ENCODE measurements at places on chromosomes 6 and 20. TPM values are rescaled to one million over a fixed set of nuclear protein-coding genes. Genes with fewer than 3 reads are reported as not detected.

DNA sequence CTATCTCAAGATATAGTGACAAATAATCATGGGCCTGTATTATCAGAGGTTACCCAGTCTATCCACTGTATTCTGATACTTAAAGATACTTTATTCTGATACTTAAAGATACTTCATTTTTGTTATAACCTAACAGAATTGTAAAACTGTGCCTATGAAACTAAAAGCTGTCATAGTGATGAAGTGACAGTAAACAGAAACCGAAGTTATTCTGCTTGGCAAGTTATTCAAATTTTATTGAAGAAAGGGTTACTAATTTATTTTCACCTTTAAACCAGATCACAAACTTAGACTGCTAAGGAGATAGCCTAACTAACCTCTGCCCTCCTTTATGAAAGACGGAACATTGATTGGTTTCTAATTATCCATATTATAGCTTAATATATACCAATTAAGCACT, 604.6 kb upstream of the IMPG1 start:
- H3K4me3 ChIP-seq: no peak overlapping the region
- no peak overlapping the region for H3K27ac ChIP-seq
- no peaks in the 10 kb centered on the region for H3K4me1 ChIP-seq
- DNase-seq: no peak
- no peaks in the 10 kb centered on the region for H3K36me3 ChIP-seq
- H3K27me3 ChIP-seq: no peaks in the 10 kb centered on the region

GRCh38 chr6:1641343-1641885, 31.7 kb downstream of the FOXC1 start:
- no peaks in the 10 kb centered on the region for H3K36me3 ChIP-seq
- no peaks in the 10 kb centered on the region for H3K27me3 ChIP-seq
- H3K27ac ChIP-seq: no peak overlapping the region
- H3K4me1 ChIP-seq: peaks cover 3% of the 10 kb centered on the region

- DNase-seq: no peak
- no peaks in the 10 kb centered on the region for H3K36me3 ChIP-seq
- H3K27ac ChIP-seq: no peak overlapping the region
- no peak overlapping the region for H3K4me3 ChIP-seq
These were observed 100.8 kb upstream of the MRPS10 start for GRCh38 chr6:42318480-42318879.

DNA sequence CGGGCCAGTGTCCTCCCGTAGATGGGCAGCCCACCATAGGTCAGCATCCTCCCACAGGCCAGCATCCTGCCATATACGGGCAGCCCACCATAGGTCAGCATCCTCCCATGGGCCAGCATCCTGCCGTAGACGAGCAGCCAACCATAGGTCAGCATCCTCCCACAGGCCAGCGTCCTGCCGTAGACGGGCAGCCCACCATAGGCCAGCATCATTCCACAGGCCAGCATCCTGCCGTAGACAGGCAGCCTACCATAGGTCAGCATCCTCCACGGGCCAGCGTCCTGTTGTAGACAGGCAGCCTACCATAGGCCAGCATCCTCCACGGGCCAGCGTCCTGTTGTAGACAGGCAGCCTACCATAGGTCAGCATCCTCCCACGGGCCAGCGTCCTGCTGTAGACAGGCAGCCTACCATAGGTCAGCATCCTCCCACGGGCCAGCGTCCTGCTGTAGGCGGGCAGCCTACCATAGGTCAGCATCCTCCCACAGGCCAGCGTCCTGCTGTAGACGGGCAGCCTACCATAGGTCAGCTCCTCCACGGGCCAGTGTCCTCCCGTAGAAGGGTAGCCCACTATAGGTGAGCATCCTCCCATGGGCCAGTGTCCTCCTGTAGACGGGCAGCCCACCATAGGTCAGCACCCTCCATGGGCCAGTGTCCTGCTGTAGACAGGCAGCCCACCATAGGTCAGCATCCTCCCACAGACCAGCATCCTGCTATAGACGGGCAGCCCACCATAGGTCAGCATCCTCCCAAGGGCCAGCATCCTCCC, 62.9 kb downstream of the BFSP1 start:
- H3K27ac ChIP-seq: no peak overlapping the region
- no peak overlapping the region for H3K4me3 ChIP-seq
- no peaks in the 10 kb centered on the region for H3K36me3 ChIP-seq
- DNase-seq: no peak

FRS3 gene
- total RNA-seq: 14.6 TPM

MLN gene
- total RNA-seq: not detected

OPN5 gene
- total RNA-seq: not detected

GRCh38 chr6:22838345-22838744, 269.0 kb downstream of the HDGFL1 start:
- H3K36me3 ChIP-seq: no peaks in the 10 kb centered on the region
- H3K4me3 ChIP-seq: no peak overlapping the region
- no peaks in the 10 kb centered on the region for H3K27me3 ChIP-seq
- DNase-seq: no peak
- H3K27ac ChIP-seq: no peak overlapping the region
- H3K4me1 ChIP-seq: no peaks in the 10 kb centered on the region

DNA sequence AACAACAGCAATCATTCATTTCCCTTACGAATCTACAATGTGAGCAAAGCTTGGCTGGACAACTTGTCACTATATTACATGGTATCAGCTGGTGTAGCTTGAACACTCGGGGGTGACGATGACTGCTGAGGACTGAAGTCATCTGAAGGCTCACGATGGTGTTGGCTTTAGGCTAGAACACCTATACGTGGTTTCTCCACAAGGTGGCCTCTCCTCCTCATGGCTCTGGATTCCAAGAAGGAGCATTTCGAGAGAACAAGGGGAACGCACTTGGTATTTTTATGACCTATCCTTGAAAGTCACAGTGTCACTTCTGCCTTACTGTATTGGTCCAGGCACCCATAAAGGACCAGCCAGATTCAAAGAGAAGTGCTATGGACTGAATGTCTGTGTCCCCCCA, 37.5 kb upstream of the ADGRF1 start:
- DNase-seq: peak; percentile 75
- no peaks in the 10 kb centered on the region for H3K27me3 ChIP-seq
- no peak overlapping the region for H3K27ac ChIP-seq
- no peak overlapping the region for H3K4me3 ChIP-seq
- H3K4me1 ChIP-seq: no peaks in the 10 kb centered on the region

DNA sequence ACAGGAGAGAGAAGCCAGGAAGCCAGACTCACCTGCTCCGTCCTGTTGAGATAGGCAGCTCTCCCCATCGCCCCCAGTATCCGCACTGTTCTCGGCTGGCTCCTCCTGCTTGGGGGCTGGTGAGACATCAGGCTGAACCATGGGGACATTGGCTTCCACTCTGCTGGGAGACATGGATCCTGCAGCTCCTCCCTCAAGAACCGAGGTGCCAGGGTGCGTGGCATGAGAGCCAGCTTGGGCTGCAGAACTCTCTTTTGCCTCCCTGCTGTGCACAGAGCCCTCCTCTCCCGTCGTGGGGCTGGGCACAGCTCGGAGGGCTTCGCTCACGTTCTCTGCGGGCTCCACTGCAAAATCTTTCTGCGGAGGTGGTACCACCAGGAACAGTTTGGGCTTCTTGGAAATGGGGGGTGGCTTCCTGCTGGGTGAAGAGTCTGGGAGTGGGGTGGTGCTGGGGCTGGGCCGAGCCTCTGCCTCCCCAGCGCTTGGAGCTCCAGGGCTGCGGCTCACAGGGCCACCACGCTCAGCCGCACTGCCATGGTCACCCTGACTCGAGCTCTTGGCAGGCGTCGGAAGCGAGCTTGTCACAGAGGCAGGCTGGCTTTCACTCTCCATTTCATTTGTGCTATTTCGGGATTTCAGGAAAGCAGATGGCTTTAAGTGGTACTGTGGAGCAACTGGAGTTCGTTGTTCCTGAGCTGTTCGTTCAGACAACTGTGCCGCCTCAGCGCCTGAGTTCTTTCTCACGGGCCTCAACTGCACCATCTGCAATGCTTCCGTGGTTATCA, 26.5 kb downstream of the HEBP2 start:
- H3K4me3 ChIP-seq: no peak overlapping the region
- no peaks in the 10 kb centered on the region for H3K4me1 ChIP-seq
- no peak for DNase-seq
- H3K27me3 ChIP-seq: no peaks in the 10 kb centered on the region
- peaks cover 10% of the 10 kb centered on the region for H3K36me3 ChIP-seq

LY6G6C gene
- 0.29 TPM for total RNA-seq

DNA sequence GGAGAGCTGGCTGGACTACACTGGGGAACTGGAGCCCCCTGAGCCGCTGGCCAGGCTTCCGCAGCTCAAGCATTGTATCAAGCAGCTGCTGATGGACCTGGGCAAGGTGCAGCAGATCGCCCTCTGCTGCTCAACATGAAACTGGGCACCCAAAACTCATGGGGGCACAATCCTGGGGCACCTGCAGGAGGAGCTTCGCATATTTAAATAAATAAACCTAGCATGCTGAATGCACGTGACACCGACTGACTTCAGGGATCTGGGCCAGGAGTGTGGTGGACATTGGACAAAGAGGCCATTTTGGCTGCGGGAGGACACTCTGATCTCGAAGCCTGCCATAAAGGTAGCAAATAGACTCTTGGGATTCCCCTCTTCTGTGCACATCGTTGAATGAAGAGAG, 6.8 kb downstream of the SCAND1 start:
- H3K27me3 ChIP-seq: no peaks in the 10 kb centered on the region
- peak; percentile 81 for DNase-seq
- peaks cover 45% of the 10 kb centered on the region for H3K36me3 ChIP-seq
- H3K27ac ChIP-seq: no peak overlapping the region
- no peak overlapping the region for H3K4me3 ChIP-seq

GRCh38 chr6:23650676-23651075, 475.3 kb upstream of the NRSN1 start:
- no peak overlapping the region for H3K4me3 ChIP-seq
- no peaks in the 10 kb centered on the region for H3K36me3 ChIP-seq
- H3K27ac ChIP-seq: peak overlapping the region; percentile 12
- H3K27me3 ChIP-seq: no peaks in the 10 kb centered on the region

DNA sequence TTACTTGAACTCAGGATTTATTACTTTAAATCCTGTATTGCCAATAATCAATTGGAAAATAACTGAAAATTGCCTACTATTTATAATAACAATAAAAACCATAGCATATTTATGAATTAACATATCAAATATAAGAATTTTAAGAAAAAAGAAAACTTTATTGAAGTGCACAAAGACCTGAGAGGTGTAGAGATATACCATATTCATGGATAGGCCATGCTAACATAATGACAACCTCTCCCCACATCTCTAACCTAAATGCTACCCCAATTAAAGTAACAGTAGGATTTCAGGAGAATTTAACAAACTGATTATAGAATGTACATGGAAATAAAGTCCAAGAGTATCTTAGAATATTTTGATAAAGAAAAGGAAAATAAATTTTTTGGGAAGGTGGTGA, 5.1 kb upstream of the HLA-DMB start:
- no peaks in the 10 kb centered on the region for H3K27me3 ChIP-seq
- DNase-seq: no peak
- no peaks in the 10 kb centered on the region for H3K4me1 ChIP-seq
- H3K4me3 ChIP-seq: no peak overlapping the region
- no peak overlapping the region for H3K27ac ChIP-seq

SSTR4 gene
- not detected for total RNA-seq

- no peak overlapping the region for H3K27ac ChIP-seq
- H3K36me3 ChIP-seq: no peaks in the 10 kb centered on the region
- DNase-seq: peak; percentile 67
- peaks cover 16% of the 10 kb centered on the region for H3K4me1 ChIP-seq
- no peak overlapping the region for H3K4me3 ChIP-seq
These were observed 31.0 kb upstream of the EZR start for GRCh38 chr6:158849899-158850806.

GRCh38 chr20:2164966-2165365, 63.3 kb downstream of the STK35 start:
- no peaks in the 10 kb centered on the region for H3K36me3 ChIP-seq
- H3K4me1 ChIP-seq: no peaks in the 10 kb centered on the region
- no peaks in the 10 kb centered on the region for H3K27me3 ChIP-seq
- no peak overlapping the region for H3K4me3 ChIP-seq

Measured in endodermal cell (in vitro differentiated cells).